Ascending aorta (tissue), 2 donors: ENCODE measurements at places on chromosomes 2 and 18. TPM values are rescaled to one million over a fixed set of nuclear protein-coding genes. Genes with fewer than 3 reads are reported as not detected.

Gene KRTCAP3
- not detected for total RNA-seq

Gene CAVIN2
- total RNA-seq: 43.4 TPM

Gene KLHL29
- total RNA-seq: 16.3 TPM

Gene SLC4A5
- total RNA-seq: 0.11 TPM

Gene RAB27B
- total RNA-seq: 0.11 TPM

Gene LYPD1
- not detected for total RNA-seq
